Transverse colon (tissue), 4 donors: ENCODE measurements at places on chromosomes 6 and 20. TPM values are rescaled to one million over a fixed set of nuclear protein-coding genes. Genes with fewer than 3 reads are reported as not detected.

- no peak for DNase-seq
Observed at GRCh38 chr20:45905505-45906079, 6.4 kb downstream of the PLTP start.

DNA sequence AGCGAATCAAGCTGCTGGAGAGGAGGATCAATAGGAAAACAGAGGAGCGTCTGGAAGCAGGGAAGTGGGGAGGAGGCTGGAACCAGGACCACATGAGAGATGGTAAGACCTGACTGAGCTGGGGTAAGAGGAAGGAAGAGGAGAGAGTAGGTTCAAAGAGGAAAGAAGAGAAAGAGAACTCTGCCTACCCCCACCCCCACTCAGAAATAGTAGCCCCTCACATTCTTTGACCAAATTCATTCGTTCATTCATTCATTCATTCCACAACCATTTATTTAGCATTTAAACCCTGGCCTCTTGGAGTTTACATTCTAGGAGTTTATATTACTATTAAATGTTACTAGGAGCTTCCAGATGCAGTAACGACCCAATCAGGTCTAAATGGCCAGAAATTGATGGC is 15.8 kb upstream of the HCK start:
- DNase-seq = no peak

DNA sequence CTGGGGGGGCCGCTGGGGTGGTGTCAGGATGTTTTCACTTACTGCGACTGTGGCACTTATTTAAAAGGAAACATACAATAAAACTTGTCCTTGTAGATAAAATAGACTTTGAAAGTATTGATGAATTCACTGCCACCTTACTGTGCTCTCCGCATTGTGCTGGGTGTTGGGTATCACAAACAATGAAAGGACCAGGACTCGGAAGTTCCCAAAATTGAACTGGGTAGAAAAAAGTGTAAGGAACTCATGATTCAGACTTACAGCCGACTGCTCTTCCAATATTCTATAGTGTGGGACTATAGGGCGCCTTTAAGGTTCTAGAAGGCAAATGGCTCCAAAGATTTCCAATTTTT is 32.1 kb upstream of the ID4 start:
- DNase-seq = no peak

GRCh38 chr6:156989159-156989806 is 212.1 kb downstream of the ARID1B start:
- no peak for DNase-seq

- no peak for DNase-seq
Observed at GRCh38 chr20:10551732-10552724, 116.9 kb downstream of the SLX4IP start.

GRCh38 chr20:50169329-50169823 is 15.9 kb upstream of the PEDS1 start:
- DNase-seq = peak; percentile 89

DNA sequence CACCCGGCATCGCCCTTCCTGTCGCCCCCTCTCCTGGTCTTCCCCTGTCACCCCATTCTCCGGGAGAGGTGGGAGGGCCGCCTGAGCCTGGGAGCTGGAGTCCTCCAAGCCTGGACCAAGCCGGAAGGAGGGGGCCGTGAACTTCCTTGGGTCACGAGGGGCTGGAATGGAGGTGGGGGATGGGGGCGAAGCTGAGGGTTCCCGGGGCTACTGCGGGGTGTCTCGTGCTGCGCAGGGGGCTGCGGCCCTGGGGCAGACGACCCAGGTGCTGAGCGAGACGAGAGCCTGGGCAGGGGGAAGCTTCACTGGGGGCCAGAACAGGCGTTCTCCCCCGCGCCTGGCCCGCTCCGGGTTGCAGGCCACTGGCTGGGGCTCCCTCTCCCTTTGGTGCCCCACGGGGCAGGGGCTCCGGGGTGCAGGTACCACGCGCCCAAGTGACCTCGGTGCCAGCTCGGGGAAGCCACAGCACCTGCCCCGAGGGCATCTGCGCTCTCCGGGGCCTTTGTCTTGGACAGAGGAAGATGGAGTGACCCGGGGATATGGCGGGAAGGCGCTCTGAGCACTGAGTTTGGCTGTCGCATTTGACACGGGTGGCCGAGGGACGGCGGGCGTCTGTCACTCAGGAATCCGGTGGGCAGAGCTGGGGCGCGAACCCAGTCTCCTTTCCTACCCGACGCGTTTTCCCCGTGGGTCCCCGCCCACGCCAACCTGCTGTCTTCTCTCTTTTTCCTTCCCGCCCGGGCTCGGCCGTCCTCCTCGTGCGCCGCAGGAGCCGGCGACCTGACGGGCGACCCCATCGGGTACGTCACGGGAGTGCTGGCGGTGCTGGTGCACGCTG is 1.2 kb downstream of the SLC35D3 start:
- DNase-seq = no peak

DNA sequence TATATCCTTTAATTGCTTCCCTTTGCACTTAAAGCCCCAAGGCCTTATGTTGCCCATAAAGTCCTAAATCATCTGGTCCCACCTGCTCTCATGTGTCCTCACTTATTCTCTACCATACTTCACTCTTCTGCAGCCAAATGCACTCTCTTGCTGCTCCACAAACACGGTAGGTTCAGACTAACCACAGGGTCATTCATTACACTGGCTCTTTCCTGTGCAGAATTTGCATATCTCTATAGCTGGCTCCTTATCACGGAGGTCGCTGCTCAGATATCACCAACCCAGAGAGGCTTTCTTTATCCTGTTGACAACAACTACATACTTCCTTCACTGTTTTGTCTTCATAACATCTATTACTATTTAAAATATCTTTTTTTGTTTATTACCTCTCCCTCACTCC is 86.8 kb downstream of the MOXD1 start:
- no peak for DNase-seq

- DNase-seq = no peak
Observed at GRCh38 chr20:45893831-45894230, 2.7 kb downstream of the CTSA start.

Gene TXLNB
- 6.6 TPM for total RNA-seq

Gene ADGRB3
- 20.5 TPM for total RNA-seq

Gene RBM24
- total RNA-seq = 10.2 TPM

Gene NAA20
- total RNA-seq = 26.5 TPM

Gene REM1
- 1.3 TPM for total RNA-seq

Gene ZC2HC1B
- total RNA-seq = not detected

Gene MMP24OS
- 48.7 TPM for total RNA-seq
